ENCODE measurements at places on chromosomes 5 and 9. TPM values are rescaled to one million over a fixed set of nuclear protein-coding genes. Genes with fewer than 3 reads are reported as not detected.

DNA sequence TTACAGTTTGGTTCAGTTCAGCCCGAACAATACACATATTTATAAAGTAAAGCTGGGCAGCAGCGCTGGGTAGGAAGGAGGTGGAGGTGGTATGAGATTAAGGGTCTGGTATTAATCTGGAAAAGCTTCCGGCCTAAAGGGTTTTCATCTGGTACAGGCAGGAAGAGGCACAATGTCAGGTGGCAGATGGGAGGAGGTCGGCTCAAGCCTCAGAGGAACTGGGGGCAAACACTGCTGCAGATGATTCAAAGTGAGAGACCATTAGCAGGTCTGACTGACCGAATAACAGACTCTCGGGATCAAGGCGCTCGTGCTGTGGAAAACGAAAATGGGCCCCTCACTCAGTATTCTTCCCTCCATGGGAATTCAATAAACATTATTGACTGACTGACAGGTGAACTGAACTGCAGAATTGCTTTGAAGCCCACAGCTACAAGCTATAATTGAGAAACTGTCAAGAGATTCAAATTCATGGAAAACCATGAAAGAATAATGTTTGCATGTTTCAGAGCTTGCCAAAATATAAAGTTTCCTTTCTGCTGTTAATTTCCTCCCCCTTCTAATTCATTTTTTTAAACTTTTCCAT is 75.3 kb downstream of the TMEM167A start:
- DNase-seq = no peak

- DNase-seq = no peak
Observed at GRCh38 chr5:92998456-92998855, 582.6 kb downstream of the NR2F1-AS1 start.

- no peak for DNase-seq
Observed at GRCh38 chr9:86054695-86055094, 44.7 kb downstream of the GOLM1 start.

DNA sequence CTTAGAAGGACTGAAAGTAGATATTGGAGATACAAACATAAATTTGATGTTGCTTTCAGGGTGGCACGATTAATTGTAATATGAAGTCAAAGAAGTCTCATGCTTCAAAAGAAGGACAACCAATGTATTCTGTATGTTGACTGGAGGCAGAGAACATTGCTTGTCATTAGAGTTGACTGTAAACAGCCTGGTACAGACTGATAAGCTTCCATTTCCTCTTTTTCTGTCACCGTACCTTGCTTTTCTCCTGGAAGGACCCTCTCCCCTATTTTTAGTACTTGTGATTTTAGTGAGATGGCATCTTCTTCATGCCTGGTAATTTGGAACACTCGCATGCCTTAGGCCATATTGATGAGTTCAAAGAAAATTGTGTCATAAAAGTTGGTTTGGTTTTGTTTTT is 809.4 kb downstream of the PRELID2 start:
- DNase-seq = no peak

DNA sequence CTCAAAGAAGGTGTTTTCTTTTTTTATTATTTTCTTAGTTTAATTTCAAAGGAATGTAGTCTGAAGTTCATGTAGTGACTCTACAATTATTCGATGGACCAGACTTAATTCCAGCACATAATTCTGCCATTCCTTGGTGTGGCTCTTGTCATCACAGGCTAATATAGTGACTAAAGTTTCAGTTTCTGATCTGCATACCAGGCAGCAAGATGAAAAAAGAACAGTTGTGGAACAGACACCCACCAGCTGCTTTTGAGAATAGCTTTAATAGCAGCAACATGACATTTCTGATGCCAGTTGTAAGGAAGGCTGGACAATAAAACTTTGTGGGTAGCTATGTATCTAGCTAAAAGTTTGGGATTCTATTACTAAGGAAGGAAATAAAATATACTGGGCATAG is 676.3 kb upstream of the GRAMD2B start:
- DNase-seq = no peak

DNA sequence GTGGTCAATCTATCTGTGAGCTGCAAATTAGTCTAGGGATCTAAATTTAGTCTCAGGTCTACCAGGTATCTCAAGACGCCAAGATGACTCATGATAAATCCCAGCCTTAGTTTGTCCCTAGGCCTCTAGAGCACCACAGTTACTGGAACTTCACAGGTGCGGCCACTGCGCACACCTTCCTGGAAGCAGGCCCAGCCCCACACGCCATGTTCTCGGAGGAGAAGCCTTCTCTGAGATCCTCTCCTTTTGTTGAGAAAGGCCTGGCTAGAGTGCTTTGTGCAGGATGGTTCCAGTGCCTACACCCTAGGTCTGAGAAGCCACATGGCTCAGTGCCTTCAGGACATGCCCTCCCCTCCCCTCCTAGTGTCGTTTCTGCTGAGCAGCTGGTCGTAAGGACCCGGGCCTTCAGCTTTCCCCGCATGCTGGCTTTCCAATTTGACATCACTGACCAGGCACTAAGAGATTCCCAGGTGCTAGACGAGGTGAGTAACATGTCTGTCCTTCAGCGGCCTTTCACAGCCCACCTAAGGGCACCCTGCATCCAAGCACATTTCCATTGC is 51.9 kb downstream of the IPPK start:
- DNase-seq = no peak

The PCSK5 gene
- 37.7 TPM for total RNA-seq

DNA sequence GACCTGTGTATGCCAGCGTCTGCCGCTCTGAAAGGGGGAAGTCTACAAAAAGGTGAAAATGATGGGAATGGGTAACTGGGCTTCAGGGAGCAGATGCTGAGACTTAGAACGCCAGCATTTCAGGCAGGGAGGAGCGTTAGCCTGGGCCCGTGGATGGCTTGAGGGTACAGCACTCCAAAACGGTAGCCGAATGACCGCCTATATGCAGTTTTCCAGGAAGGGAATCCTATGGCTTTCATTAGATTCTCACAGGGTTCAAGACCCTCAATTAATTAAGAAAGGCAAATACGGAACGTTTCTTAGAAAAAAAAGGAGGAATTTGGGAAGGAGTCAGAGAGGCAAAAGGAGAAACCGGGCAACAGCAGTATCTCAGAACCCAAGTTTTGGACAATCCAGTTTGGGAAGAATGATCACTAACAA is 639 bp downstream of the AMACR start:
- DNase-seq = no peak

DNA sequence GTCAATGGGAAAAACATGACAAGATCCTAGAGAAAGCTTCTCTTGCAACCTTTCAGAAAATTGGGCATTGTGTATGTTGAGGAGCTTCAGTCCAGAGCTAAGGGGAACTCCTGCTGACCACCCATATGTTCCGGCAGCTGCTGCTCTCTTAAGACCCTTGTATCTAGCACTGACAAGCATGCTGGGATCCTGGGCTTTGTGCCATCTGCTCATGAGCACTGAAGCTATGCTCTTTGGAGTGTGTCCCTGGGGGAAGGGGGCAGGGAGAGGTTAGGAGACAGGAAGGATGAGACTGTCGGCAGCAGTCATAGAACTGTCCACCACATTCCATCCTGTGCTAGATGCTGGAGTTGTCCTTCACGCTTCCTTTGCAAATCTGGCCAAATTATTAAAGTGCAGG is 109.3 kb downstream of the JAKMIP2 start:
- DNase-seq = no peak

- DNase-seq = no peak
Observed at GRCh38 chr9:87849144-87849758, 33.4 kb upstream of the SPATA31E1 start.

DNA sequence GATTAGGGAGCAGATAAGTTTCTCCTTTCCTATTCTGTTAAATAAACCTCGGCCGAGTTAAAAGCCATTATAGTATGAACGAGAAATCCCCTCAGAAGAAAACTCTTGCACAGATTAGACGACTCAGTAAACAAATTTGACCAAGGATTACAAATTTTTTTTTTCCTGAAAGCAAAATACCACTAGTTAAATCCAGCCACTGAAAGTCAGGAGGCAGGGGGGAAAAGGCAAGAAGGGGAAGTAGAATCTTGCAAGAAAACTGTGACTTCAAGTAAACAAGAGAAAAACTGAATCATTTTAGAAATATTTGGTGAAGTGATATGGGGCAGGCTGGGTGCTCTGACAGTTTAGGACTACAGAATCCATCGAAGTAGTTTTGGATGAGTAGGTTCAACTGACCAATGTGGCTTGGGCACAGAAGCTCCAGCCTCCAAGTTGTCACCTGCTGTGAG is 251.0 kb downstream of the DENND1A start:
- DNase-seq = no peak

GRCh38 chr5:10354048-10354872 is 765 bp downstream of the MARCHF6 start:
- DNase-seq = no peak

DNA sequence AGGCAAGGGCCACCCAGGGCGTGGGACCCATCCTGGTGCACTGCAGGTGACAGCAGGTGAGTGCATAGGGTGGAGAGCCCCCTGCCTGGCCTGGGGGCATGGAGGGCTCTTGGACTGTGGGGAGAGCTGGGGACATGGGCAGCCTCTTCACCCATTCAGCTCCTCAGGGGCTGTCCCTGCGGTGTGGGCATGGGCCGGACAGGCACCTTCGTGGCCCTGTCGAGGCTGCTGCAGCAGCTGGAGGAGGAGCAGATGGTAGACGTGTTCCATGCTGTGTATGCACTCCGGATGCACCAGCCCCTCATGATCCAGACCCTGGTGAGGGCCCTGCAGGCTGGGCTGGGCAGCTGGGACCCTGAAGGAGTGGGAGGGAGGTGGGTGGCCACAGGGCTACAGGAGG is 20.4 kb upstream of the SPTLC1 start:
- DNase-seq = no peak

DNA sequence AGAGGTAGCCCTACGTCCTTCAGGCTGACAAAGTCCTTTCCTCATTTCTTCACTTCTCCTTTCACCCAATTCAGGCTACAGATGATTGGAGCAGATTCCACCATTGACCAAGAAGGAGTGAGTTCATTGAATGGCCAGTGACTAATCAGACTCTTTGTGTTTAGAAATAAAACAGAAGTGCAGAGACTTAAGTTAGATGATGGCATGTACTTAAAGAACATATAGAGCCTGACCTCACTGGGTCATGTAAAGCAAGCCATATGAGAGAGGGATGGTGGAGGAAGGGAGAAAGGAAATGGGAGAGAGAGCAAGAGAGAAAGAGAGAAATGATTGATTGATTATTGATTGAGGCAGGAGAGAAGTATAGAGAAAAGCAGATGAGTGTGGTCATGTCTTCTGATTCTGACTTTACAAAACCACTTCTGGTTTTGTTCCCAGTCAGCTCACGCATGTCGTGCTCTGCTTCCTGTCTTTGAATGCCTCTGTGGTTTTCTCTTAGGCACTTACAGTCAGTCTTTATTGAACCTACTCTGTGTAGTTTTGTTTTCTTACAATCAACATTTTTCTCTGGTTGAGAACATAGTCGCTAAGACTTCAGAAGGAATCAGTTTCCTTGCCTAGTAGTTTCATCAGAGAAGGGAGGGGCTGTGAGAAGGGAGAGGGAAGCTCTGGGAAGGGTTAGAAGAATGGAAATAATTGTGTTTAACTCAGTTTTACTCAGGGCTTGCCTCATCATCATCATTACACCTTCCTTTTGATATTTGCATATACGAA is 149.2 kb upstream of the KLF9 start:
- no peak for DNase-seq

The PRRX2 gene
- total RNA-seq = 7.3 TPM

DNA sequence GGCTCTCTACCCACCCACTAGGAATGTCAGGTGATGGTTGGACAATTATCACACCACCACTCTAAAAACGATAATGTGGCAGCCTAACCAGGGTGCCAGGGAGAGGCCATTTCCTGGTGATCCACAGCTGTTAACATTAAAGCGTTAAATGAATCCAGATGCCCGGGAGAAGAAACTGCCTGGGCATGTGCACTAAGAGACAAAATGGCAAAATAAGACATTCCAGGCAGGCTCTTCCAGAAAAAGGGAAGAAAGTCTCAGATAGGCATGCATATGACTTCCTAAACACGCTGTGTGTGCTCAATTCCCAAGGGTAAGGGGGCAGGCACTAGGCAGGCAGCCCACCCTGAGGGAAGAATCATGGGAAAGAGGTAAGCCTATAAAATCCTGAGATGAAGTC is 4.6 kb upstream of the TXN start:
- no peak for DNase-seq

- DNase-seq = no peak
Observed at GRCh38 chr9:89186960-89187359, 8.3 kb upstream of the SHC3 start.

- no peak for DNase-seq
Observed at GRCh38 chr9:69342769-69343168, 17.8 kb downstream of the ENTREP1 start.

GRCh38 chr5:141547488-141547887 is 58.6 kb downstream of the PCDHGC5 start:
- no peak for DNase-seq

- no peak for DNase-seq
Observed at GRCh38 chr5:73232266-73233041, 59.5 kb downstream of the TMEM174 start.

The RORB gene
- total RNA-seq = 2.4 TPM
